ENCODE measurements at places on chromosomes 2 and 18. TPM values are rescaled to one million over a fixed set of nuclear protein-coding genes. Genes with fewer than 3 reads are reported as not detected.

ARHGEF4 gene
- total RNA-seq, result 57.8 TPM

PLCL1 gene
- total RNA-seq, result 19.9 TPM

SLC39A6 gene
- 112 TPM for total RNA-seq

EFR3B gene
- 32.6 TPM for total RNA-seq

SLC19A3 gene
- total RNA-seq, result 3.1 TPM

CLEC4F gene
- 9.1 TPM for total RNA-seq

UGT1A3 gene
- not detected for total RNA-seq

SULT1C2 gene
- total RNA-seq, result 3.9 TPM

CXCR1 gene
- total RNA-seq, result 0.33 TPM

ABCB11 gene
- total RNA-seq, result 0.38 TPM

RAB27B gene
- total RNA-seq, result 8.7 TPM

TPO gene
- 2.0 TPM for total RNA-seq

KLHL29 gene
- total RNA-seq, result 31.6 TPM

CCDC74A gene
- total RNA-seq, result 16.5 TPM

MFSD6 gene
- 33.6 TPM for total RNA-seq

EVA1A gene
- total RNA-seq, result 13.2 TPM

UNC80 gene
- 54.2 TPM for total RNA-seq

RAX gene
- 111 TPM for total RNA-seq

LAMA3 gene
- 25.9 TPM for total RNA-seq

IL36RN gene
- total RNA-seq, result 0.22 TPM

CPO gene
- total RNA-seq, result not detected

TRAPPC12 gene
- total RNA-seq, result 108 TPM

CNRIP1 gene
- total RNA-seq, result 38.9 TPM

LRATD1 gene
- total RNA-seq, result 24.7 TPM

REG1B gene
- not detected for total RNA-seq

GPR35 gene
- total RNA-seq, result 1.2 TPM

TCF23 gene
- 0.11 TPM for total RNA-seq

GPR39 gene
- total RNA-seq, result 1.1 TPM

ABCG5 gene
- total RNA-seq, result 0.27 TPM

PFN4 gene
- total RNA-seq, result 4.1 TPM

ST3GAL5 gene
- 32.7 TPM for total RNA-seq

ITPRIPL1 gene
- 5.7 TPM for total RNA-seq

CYP27A1 gene
- total RNA-seq, result 30.0 TPM

DSG1 gene
- total RNA-seq, result 8.5 TPM

CWC22 gene
- 35.2 TPM for total RNA-seq

TGFA gene
- 3.4 TPM for total RNA-seq

MOCOS gene
- total RNA-seq, result 1.2 TPM

ACP1 gene
- total RNA-seq, result 143 TPM

C1GALT1C1L gene
- total RNA-seq, result 1.3 TPM

HOXD4 gene
- total RNA-seq, result 0.33 TPM

ANKRD30BL gene
- total RNA-seq, result 7.3 TPM

PLEK gene
- 7.2 TPM for total RNA-seq

HOXD13 gene
- not detected for total RNA-seq
